ENCODE measurements at places on chromosomes 5 and 9.

- no peak for DNase-seq
Observed at GRCh38 chr5:15695215-15695731, 195.3 kb downstream of the FBXL7 start.

GRCh38 chr9:137650259-137650658 is 31.5 kb downstream of the EHMT1 start:
- no peak for DNase-seq

GRCh38 chr9:93061260-93061751 is 2.8 kb downstream of the SUSD3 start:
- DNase-seq, result no peak

DNA sequence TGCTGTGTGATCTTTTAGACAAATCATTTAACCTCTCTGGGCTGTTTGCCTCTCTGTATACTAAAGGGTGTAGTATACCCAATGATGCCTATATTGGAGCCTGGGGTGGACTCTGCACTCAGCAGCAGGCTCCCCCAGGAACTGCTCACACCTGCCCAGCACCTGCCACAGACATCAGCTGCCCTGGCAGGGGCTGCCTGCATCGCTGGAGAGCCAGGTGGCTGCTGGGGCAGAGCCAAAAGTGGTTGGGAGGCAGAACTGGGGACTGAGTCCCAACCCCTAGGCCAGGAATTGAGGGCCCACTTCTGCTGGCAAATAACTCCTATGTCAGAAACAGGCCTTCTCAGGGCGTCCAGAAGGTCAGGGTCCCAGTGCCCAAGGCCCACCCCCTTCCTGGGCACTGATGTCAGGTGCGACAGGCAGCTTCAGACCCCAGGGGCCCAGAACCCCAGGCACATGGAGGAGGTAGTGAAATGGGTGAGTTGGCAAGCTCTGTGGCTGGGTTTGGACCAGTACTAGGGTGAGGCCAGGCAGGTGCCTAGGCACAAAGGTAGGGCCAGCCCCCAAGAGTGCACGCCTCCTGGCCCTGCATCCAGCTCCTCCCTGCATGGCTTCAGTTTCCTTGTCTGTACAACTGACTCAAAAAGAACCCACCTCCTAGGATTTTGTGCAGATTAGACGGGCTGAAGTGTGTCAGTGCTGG is 5.8 kb downstream of the UNC5A start:
- no peak for DNase-seq

DNA sequence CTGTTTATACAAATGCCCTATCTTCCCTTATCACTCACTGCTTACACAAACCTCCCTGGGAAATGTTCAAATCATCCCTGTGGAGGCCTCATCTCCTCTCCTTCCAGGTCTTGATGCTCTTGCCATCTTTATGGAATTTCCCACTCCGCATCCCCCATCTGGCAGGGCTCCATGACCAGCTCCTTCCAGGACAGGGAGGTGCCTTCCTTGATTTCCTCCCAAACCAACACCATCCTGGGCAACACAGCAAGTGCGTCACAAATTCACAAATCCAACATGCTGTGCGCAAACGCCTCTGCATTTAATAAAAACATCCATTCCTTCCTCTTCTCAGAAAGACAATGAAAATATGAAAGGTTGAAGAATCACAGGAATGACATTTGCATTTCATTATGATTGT is 51.7 kb downstream of the EPB41L4A start:
- no peak for DNase-seq

GRCh38 chr9:95086564-95086955 is 230.9 kb downstream of the FANCC start:
- DNase-seq, result no peak

GRCh38 chr5:123087173-123088030 is 1.6 kb upstream of the PRDM6 start:
- DNase-seq, result no peak

- DNase-seq, result no peak
Observed at GRCh38 chr9:22158927-22159346, 149.8 kb upstream of the CDKN2B start.

GRCh38 chr5:128405159-128405558 is 132.9 kb downstream of the FBN2 start:
- DNase-seq, result no peak
